ENCODE measurements at places on chromosomes 7 and 10.

GRCh38 chr10:31908157-31908556 is 20.5 kb downstream of the ARHGAP12 start:
- H3K4me1 ChIP-seq: peaks cover 17% of the 10 kb centered on the region
- no peaks in the 10 kb centered on the region for H3K27me3 ChIP-seq
- no peak overlapping the region for H3K27ac ChIP-seq
- no peak overlapping the region for H3K4me3 ChIP-seq
- no peaks in the 10 kb centered on the region for H3K36me3 ChIP-seq

DNA sequence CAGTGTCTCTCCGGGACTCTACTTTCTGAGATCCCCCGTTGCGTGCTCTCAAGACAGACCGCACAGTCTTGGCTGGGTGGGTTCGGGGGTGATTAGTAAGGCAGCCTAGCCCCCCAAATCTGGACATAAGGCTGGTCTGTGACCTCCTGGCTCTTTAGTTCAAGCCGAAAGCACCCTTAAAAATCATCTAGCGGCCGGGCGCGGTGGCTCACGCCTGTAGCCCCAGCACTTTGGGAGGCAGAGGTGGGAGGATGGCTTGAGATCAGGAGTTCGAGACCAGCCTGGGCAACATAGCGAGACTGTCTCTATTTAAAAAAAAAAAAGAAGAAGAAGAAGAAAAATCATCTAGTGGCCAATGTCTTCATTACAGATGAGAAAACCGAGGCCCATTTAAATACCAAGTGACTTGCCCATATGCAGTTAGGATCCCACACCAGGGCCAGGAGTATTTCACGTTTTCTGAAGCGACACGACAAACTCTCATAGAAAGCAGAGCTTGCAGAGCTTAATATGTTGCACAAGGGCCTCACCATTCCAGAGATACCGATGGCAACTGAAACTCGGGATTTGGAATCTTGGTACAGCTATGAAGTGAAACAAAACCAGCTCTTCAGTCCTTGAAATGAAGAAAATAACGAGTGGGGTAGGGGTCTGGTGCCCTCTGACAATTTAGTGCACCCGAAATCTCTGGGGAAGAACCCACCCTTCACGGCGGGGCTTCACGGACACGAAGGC is 703 bp upstream of the HILPDA start:
- H3K27me3 ChIP-seq: no peaks in the 10 kb centered on the region
- peak overlapping the region; percentile 96 for H3K27ac ChIP-seq
- H3K4me3 ChIP-seq: peak overlapping the region; percentile 93
- peaks cover 66% of the 10 kb centered on the region for H3K4me1 ChIP-seq

- no peak overlapping the region for H3K27ac ChIP-seq
- no peak overlapping the region for H3K4me3 ChIP-seq
- H3K36me3 ChIP-seq: no peaks in the 10 kb centered on the region
- no peaks in the 10 kb centered on the region for H3K4me1 ChIP-seq
- no peak for DNase-seq
Measured at GRCh38 chr7:52462474-52462873, 573.0 kb upstream of the POM121L12 start.

DNA sequence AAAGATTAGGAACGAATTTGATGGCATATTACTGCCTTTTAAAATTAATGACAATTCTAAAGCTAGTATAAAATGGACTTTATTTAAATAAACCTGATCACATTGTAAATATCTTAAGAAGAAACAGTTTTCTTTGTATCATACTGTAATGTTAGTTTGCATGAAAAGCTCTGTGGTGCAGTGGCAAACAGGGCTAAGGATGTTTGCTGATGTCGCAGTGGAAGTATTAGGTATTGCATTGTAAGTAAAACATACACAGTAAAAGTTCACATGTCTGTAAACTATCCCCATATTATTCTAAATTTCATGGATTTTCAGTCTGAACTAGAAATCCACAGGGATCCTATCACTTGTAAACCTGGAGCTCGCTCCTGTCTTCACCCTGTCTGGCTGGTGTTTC is 252.6 kb upstream of the ZNF32 start:
- DNase-seq: no peak
- H3K36me3 ChIP-seq: no peaks in the 10 kb centered on the region
- no peaks in the 10 kb centered on the region for H3K27me3 ChIP-seq
- peaks cover 28% of the 10 kb centered on the region for H3K4me1 ChIP-seq
- H3K4me3 ChIP-seq: no peak overlapping the region
- H3K27ac ChIP-seq: no peak overlapping the region

GRCh38 chr10:124493214-124493882 is 31.7 kb downstream of the LHPP start:
- H3K27ac ChIP-seq: no peak overlapping the region
- peaks cover 7% of the 10 kb centered on the region for H3K4me1 ChIP-seq
- peaks cover 7% of the 10 kb centered on the region for H3K36me3 ChIP-seq
- H3K27me3 ChIP-seq: no peaks in the 10 kb centered on the region

GRCh38 chr10:113036619-113037018 is 86.6 kb downstream of the TCF7L2 start:
- H3K4me1 ChIP-seq: peaks cover 16% of the 10 kb centered on the region
- H3K4me3 ChIP-seq: no peak overlapping the region
- no peaks in the 10 kb centered on the region for H3K36me3 ChIP-seq
- H3K27me3 ChIP-seq: no peaks in the 10 kb centered on the region
- no peak overlapping the region for H3K27ac ChIP-seq

DNA sequence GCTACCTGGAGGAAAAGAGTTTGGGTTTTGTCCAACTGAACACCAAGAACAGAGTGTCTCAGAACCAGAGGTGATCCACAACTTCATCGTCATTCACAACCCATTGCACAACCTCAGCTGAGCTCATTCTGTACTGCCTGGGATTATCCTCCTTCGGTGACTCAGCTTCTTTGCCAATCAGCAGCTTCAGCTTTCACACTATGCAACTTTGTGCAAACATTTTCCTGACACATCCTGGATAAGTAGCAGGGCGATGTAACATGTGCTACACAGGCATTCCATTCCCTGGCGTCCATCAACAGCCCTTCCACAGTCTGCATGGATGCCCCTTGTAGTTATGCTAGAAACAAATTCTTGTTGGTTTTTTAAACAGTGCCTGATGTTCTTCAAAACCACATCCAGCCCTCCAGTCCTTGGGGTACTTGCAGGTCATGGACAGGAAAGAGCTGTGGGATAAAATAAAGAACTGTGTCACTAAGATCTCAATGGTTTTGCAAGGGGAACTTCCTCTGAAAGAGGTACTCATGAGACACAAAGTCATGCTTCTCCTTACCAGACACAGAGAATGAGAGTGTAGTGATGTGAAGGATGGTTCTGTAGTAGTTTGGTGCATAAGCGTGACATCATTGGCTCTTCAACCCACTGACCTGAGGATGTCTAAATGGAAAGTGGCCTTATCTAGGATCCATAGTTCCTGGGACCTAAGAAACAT is 478.5 kb downstream of the KIF20B start:
- no peaks in the 10 kb centered on the region for H3K36me3 ChIP-seq
- H3K4me1 ChIP-seq: no peaks in the 10 kb centered on the region
- no peak overlapping the region for H3K4me3 ChIP-seq
- no peak for DNase-seq
- H3K27ac ChIP-seq: no peak overlapping the region
- H3K27me3 ChIP-seq: no peaks in the 10 kb centered on the region

GRCh38 chr10:23345861-23346260 is 1.3 kb upstream of the C10orf67 start:
- peaks cover 28% of the 10 kb centered on the region for H3K4me1 ChIP-seq
- H3K27me3 ChIP-seq: peaks cover 7% of the 10 kb centered on the region
- no peaks in the 10 kb centered on the region for H3K36me3 ChIP-seq

DNA sequence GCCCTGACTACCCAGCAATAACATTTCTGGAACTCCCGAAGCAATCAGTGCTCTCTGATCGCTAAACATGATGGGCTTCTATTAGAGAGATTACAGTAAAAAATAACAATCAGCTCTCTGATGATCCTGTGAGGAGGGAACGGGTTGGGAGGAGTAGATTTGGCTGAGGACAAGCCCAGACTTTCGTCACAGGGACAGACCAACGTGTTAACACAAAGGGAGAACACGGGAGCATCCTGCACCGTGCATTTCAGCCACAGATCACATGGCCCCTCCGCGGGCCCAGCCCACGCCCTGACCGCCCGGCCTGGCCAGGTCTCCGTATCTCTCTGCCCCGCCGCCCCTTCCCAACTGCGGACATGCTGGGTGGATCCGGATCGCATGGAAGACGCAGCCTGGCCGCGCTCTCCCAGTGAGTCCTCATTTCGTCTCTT is 95.0 kb upstream of the AGBL3 start:
- H3K36me3 ChIP-seq: no peaks in the 10 kb centered on the region
- H3K4me1 ChIP-seq: peaks cover 35% of the 10 kb centered on the region
- peak overlapping the region; percentile 55 for H3K4me3 ChIP-seq
- peak; percentile 91 for DNase-seq
- no peaks in the 10 kb centered on the region for H3K27me3 ChIP-seq

- H3K27me3 ChIP-seq: no peaks in the 10 kb centered on the region
- no peaks in the 10 kb centered on the region for H3K4me1 ChIP-seq
- no peak overlapping the region for H3K27ac ChIP-seq
Measured at GRCh38 chr7:45872116-45873034, 507 bp downstream of the CCDC201 start.

- no peaks in the 10 kb centered on the region for H3K4me1 ChIP-seq
- H3K27ac ChIP-seq: no peak overlapping the region
- DNase-seq: no peak
- no peaks in the 10 kb centered on the region for H3K27me3 ChIP-seq
Measured at GRCh38 chr7:81621893-81622292, 148.0 kb downstream of the HGF start.

DNA sequence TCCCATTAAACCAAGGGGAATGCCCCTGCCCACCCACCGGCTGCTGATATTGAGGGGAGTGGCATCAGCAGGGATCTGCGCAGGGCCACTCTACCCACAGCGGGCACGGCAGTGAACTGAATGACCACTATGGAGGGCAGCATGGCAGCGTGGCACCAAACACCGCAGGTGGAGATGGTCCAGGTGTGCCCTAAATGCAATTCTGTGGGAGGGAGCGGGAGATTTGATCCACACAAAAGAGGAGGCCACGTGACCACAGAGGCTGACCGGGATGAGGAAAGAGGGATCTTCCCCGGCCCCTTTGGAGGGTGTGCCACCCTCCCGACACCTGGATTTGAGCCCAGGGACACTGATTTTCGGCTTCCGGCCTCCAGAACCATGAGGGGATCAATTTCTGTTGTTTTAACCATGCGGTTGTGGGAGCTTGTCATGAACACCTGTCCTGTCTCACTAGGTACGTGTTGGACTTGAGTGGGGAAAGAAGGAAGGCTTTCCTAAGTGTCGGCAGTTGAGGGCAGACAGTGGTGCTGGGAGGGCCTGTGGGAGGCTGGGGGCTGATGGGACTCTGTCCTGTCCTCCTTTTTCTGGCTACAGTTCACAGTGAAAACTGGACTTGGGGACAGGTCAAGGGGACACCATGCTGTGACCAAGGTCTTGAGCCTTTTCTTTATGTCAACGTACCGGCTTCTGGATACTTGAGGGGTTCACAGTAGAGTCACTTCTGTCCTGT is 66.1 kb downstream of the CFAP46 start:
- peaks cover 6% of the 10 kb centered on the region for H3K4me1 ChIP-seq
- no peak overlapping the region for H3K27ac ChIP-seq
- peaks cover 63% of the 10 kb centered on the region for H3K27me3 ChIP-seq
- no peak for DNase-seq
- no peak overlapping the region for H3K4me3 ChIP-seq

- no peaks in the 10 kb centered on the region for H3K27me3 ChIP-seq
- no peak overlapping the region for H3K27ac ChIP-seq
Measured at GRCh38 chr7:109476409-109476808, 906.7 kb downstream of the DNAJB9 start.

DNA sequence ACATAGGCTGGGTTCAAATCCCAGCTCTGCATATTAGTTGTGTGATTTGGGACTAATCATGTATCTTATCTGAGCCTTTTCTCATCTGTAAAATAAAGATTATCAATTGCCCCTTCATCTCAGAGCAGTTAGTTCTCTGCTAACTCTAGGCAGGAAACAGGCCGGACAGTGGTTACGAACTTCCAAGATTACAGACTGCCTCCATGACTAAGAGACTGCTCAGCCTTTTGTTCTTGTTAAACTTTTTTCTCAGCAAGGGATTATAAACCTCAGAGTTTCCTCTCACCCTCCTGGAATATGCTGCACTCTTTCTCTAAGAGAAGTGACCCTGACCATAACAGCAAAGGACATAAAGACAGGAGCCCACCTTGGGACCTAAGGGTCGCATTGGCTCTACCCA is 52.5 kb upstream of the NFKB2 start:
- H3K27ac ChIP-seq: no peak overlapping the region
- H3K36me3 ChIP-seq: peaks cover 18% of the 10 kb centered on the region
- H3K27me3 ChIP-seq: no peaks in the 10 kb centered on the region

DNA sequence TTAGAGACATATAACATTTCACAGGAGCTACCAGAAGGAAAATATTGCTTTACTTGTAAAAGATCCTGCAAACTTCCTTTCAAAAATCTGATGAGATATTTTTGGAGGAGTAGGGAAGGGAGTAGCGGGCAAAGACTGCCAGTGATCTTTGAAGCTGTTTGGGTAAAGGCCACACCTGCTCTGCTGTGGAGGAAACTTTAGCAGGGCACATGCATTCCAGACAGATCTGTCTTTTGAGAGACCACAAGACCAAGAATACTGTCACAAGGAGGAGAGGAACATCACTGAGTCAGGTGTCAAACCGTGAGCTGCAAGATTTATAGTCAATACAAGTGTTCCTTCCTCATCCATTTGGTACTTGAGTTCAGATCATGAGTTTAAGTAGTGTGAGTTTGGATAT is 654.4 kb downstream of the DNAJB9 start:
- no peak overlapping the region for H3K27ac ChIP-seq
- DNase-seq: no peak
- no peaks in the 10 kb centered on the region for H3K4me1 ChIP-seq
- H3K27me3 ChIP-seq: no peaks in the 10 kb centered on the region
- H3K4me3 ChIP-seq: no peak overlapping the region
- H3K36me3 ChIP-seq: no peaks in the 10 kb centered on the region

GRCh38 chr7:138395763-138396162 is 64.3 kb upstream of the TRIM24 start:
- no peaks in the 10 kb centered on the region for H3K4me1 ChIP-seq
- H3K4me3 ChIP-seq: no peak overlapping the region
- H3K27ac ChIP-seq: no peak overlapping the region
- H3K36me3 ChIP-seq: no peaks in the 10 kb centered on the region
- H3K27me3 ChIP-seq: no peaks in the 10 kb centered on the region

GRCh38 chr10:12702215-12702770 is 299.2 kb downstream of the CCDC3 start:
- H3K36me3 ChIP-seq: no peaks in the 10 kb centered on the region
- no peak for DNase-seq
- no peak overlapping the region for H3K4me3 ChIP-seq
- peaks cover 33% of the 10 kb centered on the region for H3K4me1 ChIP-seq
- no peaks in the 10 kb centered on the region for H3K27me3 ChIP-seq

DNA sequence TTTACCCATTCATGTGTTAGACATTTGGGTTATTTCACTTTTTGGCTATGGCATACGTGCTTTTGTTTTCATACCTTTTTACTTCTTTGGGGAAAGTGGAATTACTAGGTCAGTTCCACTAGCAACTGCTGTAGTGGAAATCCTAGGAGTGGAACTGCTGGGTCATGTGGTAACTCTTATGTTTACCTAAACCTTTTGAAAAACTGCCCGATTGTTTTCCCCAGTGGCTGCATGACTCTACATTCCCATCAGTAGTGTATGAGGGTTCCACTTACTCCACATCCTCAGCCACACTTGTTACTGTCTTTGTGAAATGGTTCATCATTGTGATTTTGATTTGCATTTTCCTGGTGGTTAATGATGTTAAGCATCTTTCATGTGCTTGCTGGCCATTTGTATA is 82.3 kb downstream of the TAX1BP1 start:
- peaks cover 31% of the 10 kb centered on the region for H3K36me3 ChIP-seq
- H3K27ac ChIP-seq: no peak overlapping the region
- no peak overlapping the region for H3K4me3 ChIP-seq
- no peaks in the 10 kb centered on the region for H3K27me3 ChIP-seq
- no peak for DNase-seq

All from suprapubic skin (tissue), 4 donors.